ENCODE measurements at places on chromosomes 2 and 18. TPM values are rescaled to one million over a fixed set of nuclear protein-coding genes. Genes with fewer than 3 reads are reported as not detected.

The ATP6V1B1 gene
- total RNA-seq = 0.07 TPM

The MAPK4 gene
- total RNA-seq = not detected

The KCMF1 gene
- total RNA-seq = 81.1 TPM

The CCDC68 gene
- 3.0 TPM for total RNA-seq

The STK17B gene
- 16.1 TPM for total RNA-seq

The CYTIP gene
- 0.13 TPM for total RNA-seq

The ANKRD44 gene
- 15.8 TPM for total RNA-seq

The LBH gene
- total RNA-seq = 5.2 TPM

All from thoracic aorta endothelial cell (primary cell).